AG04449 (cell line): ENCODE measurements at places on chromosomes 16 and 17.

GRCh38 chr17:48611681-48612455, 1.1 kb upstream of the HOXB7 start:
- DNase-seq = no peak

DNA sequence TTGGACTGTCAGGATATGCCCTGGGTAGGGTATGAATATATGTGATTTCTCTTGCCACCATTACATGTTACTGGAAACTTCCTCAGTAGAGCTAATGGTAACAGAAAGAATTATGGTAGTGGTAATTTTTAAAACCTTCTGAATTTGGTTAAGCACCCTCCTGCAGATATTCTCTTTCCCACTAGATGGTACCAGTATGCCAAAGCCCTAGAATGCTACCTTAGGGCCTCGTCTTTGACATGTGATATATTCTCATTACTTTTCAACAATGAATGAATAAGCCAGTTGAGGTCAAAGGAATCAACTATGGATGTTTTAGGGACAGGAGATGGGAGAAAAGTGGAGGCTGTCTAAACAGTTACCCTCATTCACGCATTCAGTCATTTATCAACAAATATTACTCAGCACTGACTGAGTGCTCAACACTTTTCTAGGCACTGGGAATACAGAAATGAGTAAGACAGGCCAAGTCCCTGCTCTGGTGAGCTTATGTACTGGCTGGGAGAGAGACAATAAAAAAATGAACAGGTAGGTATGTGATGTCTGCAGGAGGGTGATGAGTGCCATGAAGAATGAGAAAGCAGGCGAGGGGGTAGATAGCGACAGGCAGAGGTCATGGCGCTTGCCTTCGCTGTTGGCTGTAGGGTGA, 14.7 kb downstream of the CDH13 start:
- no peak for DNase-seq

DNA sequence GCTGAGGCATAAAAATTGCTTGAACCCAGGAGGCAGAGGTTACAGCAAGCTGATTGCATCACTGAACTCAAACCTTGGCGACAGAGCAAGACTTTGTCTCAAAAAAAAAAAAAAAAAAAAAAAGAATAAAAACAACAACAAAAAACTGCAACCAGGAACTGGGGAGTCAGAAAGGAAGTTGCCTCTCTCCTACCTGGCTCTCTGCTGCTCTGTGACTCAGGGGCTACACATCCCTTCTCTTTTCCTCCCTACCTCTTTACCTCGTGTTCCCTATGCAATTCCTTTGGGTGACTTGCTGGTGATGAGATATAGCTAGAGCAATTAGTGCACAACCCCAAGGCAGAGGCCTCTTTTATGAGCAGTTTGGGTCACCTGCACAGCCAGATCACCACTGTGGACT, 95.9 kb downstream of the ABCC1 start:
- DNase-seq = no peak

DNA sequence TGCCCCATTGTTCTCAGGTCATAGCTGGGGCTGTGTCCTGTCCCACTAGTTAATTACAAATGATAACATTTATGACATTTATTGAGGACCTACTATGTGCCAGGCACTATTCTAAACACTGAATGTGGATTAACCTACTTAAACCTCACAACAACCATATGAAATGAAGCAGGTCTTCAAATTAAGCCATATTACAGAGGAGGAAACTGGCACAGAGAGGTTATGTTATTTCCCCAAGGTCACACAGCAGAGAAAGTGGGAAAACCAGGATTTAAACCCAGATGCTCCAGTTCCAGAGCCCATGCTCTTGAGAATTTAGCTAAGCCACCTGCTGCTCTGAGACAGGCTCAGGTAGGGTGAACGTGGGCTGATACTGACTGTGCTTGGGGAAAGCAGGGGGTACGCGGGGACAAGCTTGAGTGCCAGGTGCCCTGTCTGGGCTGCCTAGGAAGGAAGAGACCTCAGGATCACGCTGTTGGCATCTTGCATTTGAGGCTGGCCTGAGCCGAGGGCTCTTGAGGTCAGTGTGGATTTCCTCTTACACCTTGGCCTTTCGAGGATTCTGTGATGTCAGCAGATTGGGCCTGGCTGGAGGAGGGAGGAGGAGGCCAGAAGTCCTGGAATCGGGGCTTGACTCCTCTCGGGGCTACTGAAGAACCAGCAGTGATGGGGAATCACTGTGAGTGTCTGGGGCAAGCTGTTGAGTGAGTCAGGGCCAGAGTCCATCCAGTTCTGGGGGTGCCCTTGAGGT, 8.9 kb downstream of the SPNS2 start:
- DNase-seq = no peak

DNA sequence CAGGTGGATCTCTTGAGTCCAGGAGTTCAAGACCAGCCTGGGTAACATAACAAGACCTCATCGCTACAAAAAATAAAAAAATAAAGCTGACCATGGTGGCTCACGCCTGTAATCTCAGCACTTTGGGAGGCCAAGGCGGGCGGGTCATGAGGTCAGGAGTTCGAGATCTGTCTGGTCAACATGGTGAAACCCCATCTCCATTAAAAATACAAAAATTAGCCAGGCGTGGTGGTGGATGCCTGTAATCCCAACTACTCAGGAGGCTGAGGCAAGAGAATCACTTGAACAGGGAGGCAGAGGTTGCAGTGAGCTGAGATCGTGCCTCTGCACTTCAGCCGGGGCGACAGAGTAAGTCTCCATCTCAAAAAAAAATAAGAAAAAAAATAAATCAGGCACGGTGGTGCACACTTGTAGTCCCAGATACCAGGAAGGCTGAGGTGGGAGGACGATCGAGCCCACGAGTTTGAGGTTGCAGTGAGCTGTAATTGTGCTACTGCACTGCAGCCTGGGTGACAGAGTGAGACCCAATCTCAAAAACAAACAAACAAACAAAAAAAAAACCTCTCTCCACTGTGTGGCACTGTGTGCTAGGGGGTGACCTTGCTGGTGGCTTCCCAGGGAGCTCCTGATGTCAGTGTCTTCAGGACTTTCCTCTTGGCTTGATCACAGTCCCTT, 19.8 kb upstream of the MAPK3 start:
- no peak for DNase-seq

GRCh38 chr17:6893382-6894205, 62.1 kb upstream of the TEKT1 start:
- no peak for DNase-seq

DNA sequence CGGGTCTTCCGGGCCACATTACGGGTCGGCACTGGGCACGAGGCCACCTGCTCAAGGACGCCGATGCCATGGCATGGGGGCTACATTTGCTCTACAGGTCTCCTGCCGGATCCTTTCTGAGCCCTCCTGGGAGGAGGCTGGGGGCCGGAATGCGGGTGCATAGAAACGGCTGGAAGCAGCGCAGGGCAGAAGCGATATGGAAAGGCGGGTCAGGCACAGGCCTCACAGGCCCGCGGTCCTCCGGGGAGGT, 28.4 kb downstream of the AXIN1 start:
- DNase-seq = no peak
